ENCODE measurements at places on chromosomes 5 and 9. TPM values are rescaled to one million over a fixed set of nuclear protein-coding genes. Genes with fewer than 3 reads are reported as not detected.

Gene TAS2R1
- total RNA-seq = not detected

Gene CNTLN
- total RNA-seq = 8.6 TPM

Gene SGTB
- 11.8 TPM for total RNA-seq

Gene GRIA1
- total RNA-seq = not detected

Gene SLIT3
- total RNA-seq = 0.25 TPM

Gene SHLD3
- total RNA-seq = 5.5 TPM

Gene TMEM252
- not detected for total RNA-seq

Gene EQTN
- total RNA-seq = not detected

Gene ANXA2R
- total RNA-seq = 1.4 TPM
